HepG2 (cell line): ENCODE measurements at places on chromosomes 2 and 18. TPM values are rescaled to one million over a fixed set of nuclear protein-coding genes. Genes with fewer than 3 reads are reported as not detected.

Gene GRB14
- 3.8 and 5.8 TPM in 2 replicates for total RNA-seq

DNA sequence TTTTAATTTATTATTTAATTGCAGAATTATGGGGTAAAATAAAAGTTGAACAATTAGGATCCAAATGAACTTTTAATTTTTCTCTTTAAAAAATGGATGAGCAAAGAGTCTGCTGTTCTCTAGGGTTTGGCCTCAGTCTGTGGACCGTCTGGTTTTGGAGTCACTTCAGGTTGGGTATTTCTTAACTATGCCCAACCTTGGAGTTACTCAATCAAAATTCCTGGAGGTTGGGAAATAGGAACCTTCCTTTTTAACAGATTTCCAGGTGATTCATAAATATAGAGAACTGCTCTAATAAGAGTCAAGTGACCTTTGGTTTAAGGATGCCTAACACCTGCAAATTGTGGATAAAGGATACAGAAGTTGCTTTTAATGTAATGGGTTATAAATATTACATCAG lies 241.5 kb upstream of the GCFC2 start:
- no peak for DNase-seq
- no peak overlapping the region for H3K4me3 ChIP-seq
- no peak overlapping the region for H3K27ac ChIP-seq
- no peaks in the 10 kb centered on the region for H3K27me3 ChIP-seq

Gene PSMA8
- not detected in 2 replicates for total RNA-seq

DNA sequence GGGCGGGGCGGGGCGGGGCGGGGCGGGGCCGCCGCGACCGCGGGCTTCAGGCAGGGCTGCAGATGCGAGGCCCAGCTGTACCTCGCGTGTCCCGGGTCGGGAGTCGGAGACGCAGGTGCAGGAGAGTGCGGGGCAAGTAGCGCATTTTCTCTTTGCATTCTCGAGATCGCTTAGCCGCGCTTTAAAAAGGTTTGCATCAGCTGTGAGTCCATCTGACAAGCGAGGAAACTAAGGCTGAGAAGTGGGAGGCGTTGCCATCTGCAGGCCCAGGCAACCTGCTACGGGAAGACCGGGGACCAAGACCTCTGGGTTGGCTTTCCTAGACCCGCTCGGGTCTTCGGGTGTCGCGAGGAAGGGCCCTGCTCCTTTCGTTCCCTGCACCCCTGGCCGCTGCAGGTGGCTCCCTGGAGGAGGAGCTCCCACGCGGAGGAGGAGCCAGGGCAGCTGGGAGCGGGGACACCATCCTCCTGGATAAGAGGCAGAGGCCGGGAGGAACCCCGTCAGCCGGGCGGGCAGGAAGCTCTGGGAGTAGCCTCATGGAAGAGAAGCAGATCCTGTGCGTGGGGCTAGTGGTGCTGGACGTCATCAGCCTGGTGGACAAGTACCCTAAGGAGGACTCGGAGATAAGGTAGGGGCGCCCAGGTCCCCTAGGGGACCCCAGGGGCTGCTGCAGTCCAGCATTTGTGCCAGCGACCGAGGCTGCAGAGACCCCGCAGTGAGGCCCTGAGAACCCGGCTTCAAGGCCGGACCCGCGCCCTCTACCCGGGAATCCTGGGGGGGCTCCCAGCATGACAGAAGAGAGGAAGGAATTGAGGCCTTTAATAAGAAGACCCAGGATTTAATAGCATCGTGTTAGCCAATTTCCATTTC lies at the start of gene KHK:
Gene KHK, plus strand, starts transcription at position 49 of the 870 bp plus-strand sequence. Its CDS starts 488 bp downstream, at position 537.
- peak within 1 kb of the TSS; percentile 65 for H3K27ac ChIP-seq
- peak within 1 kb of the TSS; percentile 99 for H3K4me3 ChIP-seq
- no peaks in the 10 kb centered on the region; the same call in 1 of the 2 replicates for H3K36me3 ChIP-seq
- peaks cover 74% of the 10 kb centered on the region for H3K4me1 ChIP-seq

DNA sequence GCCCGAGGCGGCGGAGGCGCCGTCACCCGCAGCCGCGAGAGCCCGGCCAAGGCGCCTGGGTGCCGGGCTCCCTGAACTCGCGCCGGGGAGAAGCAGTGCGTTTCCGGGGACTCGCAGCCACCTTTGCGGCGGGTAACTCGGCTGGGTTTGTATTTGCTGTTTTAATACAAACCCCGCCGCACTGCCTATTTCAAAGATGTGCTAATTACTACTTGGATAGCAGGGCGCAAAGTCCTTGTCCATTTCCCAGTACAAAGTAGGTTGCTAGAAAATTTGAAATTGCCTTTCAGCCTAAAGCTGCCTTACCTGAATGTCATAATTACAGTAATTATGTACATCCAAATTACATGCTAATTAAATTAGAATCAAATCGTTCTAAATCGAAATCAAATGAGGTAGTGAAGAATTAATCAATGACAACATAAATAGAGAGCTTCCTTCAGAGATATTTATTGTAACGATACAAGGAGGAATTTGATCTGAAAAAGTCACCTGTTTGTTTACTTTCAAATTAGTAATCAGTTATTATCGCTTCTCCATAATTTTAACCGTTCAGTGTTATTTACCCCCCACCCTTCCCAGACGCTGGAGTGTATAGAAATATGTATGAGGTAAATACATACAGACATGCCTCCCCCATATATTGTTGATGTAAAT lies 8.1 kb downstream of the SP9 start:
- H3K27me3 ChIP-seq = peaks cover 69% of the 10 kb centered on the region
- peaks cover 52% of the 10 kb centered on the region for H3K4me1 ChIP-seq
- peak overlapping the region; percentile 48 for H3K4me3 ChIP-seq
- DNase-seq = no peak
- H3K27ac ChIP-seq = no peak overlapping the region

Gene DUSP11
- 36.2 and 48.9 TPM in 2 replicates for total RNA-seq

Gene PPP1R1C
- total RNA-seq = 1.5 and 2.4 TPM in 2 replicates

DNA sequence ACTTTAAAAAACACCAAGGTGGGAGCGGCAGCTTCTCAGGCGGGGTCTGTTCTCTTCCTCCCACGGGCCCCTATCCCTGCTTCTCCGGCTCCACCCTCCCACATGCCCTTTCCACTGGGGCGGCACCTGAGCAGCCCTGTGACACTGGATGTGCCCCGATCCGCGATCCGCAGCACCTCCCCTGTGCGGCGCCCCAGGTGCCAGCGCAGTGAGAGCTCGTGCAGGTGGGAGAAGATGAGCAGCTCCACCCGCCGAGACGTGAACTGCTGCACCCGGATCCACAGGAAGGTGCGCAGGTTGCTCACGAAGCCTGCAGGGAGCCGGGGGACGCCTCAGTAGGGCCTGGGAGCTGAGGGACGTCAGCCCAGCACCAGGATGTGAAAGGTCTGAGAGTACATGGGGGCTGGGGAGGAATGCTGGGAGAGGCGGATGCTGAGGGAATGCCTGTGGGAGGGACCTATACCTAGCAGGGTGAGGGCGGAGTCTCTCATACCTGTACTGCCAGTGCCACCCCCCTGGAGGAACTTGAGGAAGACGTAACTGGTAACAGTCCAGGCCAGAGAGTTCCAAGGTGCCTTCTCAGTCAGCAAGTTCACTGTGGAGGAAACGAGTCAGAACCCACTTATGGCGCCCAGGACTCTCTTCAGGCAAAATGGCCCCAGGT lies 2.8 kb downstream of the ABCB6 start:
- H3K27ac ChIP-seq = no peak overlapping the region
- H3K36me3 ChIP-seq = peaks cover 57% of the 10 kb centered on the region
- H3K4me1 ChIP-seq = peaks cover 49% of the 10 kb centered on the region
- H3K4me3 ChIP-seq = no peak overlapping the region
- DNase-seq = no peak
